AG09319 (cell line): ENCODE measurements at places on chromosomes 4 and X.

GRCh38 chr4:174275101-174275500, 8.4 kb downstream of the FBXO8 start:
- DNase-seq, result no peak

- no peak for DNase-seq
Observed at GRCh38 chrX:5431823-5432222, 796.8 kb downstream of the NLGN4X start.

GRCh38 chrX:101659601-101660063, at the start of gene ARMCX2:
ARMCX2 (minus strand) TSS chrX:101659850; CDS start chrX:101657588, 2,262 bp downstream.
- peak; percentile 58 for DNase-seq

GRCh38 chr4:14792702-14793227, 209.5 kb upstream of the CPEB2 start:
- no peak for DNase-seq
